Lower leg skin (tissue), 4 donors: ENCODE measurements at places on chromosomes 7 and 10. TPM values are rescaled to one million over a fixed set of nuclear protein-coding genes. Genes with fewer than 3 reads are reported as not detected.

- DNase-seq = peak; percentile 90
Measured at GRCh38 chr7:150405584-150406311, 26.6 kb downstream of the ZNF775 start.

DNA sequence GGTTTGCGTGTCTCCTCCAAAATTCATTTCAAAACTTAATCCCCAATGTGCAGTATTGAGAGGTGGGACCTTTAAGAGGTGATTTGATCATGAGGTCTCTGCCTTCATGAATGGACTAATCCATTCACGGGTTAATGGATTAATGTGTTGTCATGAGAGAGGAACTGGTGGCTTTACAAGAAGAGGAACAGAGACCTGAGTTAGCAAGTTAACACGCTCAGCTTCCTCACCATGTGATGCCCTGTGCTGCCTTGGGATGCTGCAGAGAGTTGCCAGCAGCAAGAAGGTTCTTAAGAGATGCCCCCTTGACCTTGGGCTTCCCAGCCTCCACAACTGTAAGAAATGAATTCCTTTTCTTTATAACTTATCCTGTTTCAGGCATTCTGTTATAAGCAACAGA lies 3.7 kb upstream of the TCTN3 start:
- no peak for DNase-seq

- DNase-seq = no peak
Measured at GRCh38 chr10:31758495-31758894, 170.1 kb downstream of the ARHGAP12 start.

Gene ZP3
- total RNA-seq = 2.6 TPM

DNA sequence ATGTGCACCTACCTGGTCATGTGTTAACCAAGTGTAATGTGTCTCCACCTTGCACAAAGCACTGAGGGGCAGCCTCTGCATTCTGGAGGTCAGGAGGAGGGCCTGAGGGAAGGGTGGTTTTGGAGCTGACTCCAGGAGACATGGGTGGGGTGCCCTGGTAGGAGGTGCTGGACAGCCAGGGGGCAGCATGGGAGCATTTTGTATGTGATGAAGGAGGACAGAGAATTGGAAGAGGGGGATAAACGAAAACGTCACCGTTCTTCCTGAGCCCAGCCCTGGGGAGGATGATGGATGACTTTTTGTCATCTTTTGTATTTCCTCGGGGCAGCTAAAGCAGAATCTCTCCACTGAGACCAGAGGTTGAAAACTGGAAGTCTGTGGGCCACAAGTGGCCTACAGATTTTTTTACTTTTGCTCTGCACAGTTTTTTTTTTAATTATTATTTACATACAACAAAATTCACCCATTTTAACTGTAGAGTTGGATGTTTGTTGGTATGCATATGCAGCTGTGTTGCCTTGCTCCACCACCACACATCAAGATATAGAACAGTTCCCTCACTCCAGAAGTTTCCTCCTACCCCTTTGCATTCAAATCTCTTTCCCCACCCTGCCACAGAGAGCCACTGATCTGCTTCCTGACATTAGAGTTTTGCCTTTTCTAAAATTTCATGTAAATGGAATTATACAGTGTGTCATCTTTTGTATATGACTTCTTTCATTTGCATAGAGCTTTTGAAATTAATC lies 242.5 kb downstream of the VTI1A start:
- DNase-seq = no peak

- DNase-seq = no peak
Measured at GRCh38 chr7:30917216-30917893, 5.7 kb downstream of the AQP1 start.

DNA sequence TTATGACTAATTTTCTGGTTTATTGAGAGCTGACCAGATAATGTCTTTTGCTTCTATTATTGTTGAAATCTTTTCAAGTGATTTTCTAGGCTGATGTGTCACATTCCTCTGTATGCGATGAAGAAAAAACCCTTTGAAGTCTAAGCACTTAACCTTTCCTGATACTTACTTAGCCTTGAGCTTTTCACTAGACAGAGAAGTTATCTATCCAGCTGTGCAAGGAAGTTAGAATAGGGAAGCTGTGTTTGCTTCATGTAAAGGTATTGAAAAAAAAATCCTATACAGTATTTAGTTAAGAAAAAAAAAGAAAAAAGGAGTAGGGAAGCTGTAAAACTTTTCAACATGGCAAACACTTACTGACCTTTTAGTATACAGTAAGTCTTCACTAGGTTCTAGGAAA lies 117.6 kb upstream of the DNAJB12 start:
- DNase-seq = no peak

Gene PROSER2
- total RNA-seq = 7.9 TPM

GRCh38 chr7:85237721-85238120 lies 50.9 kb upstream of the SEMA3D start:
- no peak for DNase-seq

Gene UBE2H
- 154 TPM for total RNA-seq

GRCh38 chr10:69057951-69058297 lies 30.0 kb upstream of the SRGN start:
- DNase-seq = no peak

DNA sequence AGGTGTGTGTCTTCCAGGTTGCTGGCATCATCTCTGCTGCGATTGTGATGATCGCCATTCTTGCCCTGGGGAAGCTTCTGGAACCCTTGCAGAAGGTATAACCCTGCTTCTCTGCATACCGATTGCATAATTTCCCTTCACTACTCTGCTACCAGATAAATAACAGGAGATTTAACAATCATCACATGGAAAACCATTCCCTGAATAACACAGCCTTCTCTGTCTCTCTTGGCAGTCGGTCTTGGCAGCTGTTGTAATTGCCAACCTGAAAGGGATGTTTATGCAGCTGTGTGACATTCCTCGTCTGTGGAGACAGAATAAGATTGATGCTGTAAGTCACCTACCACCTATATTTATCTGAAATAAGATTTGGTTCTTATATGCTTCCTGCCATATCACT lies 33.8 kb downstream of the SLC26A4 start:
- DNase-seq = no peak

Gene TRIM73
- 1.2 TPM for total RNA-seq
